ENCODE measurements at places on chromosomes 2 and 18.

DNA sequence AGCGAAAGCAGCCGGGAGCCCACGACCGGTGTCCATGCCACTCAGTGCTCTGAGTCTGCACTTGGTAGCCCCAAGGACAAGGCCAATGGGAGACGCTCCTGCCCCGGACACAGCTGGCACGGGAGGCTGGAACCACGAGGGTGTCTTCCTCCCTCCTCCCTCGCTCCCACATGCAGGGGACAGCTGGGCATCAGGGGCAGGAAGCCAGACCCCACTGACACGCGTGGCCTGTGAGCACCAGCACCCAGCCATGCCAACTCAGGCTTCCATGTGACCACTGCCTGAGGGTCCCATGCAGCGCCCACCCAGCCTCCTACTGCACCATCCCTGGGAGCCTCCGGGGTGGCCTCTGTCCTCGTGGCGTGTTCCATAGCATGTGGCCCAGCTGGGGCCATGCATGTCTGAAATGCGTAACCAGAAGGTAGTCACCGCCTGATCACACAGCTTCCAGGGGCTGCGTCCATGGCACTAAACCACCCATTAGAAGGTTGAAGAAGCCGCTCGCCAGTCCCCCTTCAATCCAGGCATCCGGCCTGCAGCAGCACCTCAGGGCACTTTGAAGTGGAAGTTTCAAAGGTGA, 323.2 kb upstream of the SALL3 start:
- no peak for DNase-seq

DNA sequence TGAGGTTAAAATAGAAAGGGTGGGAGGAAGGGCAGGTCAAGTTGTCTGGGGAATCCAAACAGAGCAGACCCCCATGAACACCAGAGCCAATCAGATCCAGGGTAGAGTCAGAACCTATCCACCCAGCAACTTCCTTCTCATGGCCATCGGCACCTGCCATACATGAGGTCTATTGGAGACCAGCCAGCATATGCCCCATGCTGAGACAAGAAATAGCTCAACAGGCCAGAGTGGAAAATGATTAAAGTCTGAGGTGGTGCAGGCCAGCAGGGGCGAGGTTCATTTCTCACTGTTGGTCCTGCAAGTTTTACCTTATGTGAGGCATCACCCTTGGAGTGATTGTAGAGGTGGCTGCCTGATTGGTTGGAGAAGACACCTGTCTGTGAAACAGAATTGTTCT, 89.2 kb downstream of the LONRF2 start:
- no peak for DNase-seq

DNA sequence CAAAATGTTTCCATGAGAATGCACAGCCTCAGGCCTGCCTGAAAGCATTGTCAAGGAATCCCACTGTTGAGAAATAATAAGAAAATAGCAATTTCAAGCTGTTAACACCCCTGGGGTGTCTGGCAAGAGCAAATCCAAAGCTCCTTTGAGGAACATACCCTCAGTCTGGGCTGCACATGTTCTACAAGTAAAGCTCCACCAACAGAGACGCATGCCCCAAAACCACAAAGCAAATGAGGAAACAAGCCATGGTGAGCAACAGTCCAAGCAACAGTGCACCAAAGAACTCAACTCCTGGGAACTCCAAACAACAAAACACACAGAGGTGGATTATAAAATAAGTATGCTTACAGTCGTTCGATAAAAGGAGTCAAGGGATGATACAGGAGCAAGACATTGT, 40.3 kb downstream of the CYP27C1 start:
- no peak for DNase-seq

DNA sequence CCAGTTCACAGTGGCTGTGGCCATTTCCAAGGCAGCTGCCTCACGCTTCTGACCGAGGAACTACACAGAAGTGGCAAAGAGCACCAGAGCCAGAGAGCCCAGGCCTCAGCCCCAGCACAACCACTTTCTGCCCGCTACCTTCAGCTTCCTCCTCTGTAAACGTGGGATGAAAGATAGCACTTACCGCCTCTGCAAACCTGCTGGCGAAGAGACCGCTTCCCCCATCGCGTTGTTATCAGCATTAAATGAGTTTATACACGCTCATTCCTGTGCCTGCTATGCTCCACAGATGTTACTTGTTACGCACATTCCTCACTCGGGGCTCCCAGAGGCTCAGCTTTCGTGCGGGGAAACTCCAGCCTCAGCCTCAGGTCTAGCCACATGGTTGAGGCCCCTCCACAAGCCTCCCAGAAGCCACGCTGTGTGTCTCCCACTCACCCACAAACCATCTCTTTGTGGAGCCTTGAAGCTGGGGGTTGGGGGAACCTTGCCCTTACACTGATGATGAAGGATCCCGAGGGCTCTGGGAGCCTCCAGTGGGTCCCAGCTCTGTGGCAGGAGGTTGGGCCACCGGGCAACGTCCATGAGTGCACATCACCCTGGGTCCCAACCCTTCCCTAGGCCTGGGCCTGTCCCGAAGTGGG, 63.3 kb upstream of the SMAD7 start:
- no peak for DNase-seq

DNA sequence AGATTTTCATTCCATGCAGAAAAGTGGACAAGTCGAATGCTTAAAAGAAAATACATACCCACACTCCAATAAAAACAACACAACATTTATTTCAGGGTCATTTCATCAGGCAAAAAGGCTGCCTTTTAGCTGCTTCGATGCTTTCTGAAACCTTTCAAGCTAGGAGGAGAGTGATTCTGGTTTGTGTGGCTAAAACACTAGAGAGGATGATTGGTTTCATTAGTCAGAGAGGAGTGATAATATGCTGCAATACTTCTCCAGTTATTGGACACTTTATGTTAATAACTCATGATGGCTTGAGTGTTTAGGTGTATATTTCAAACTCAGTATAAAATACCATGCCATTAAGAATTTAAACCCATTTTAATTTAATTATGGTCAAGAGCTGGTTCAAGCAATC, 614.0 kb downstream of the SLC4A3 start:
- no peak for DNase-seq

- no peak for DNase-seq
Observed at GRCh38 chr2:86518481-86518880, 44.8 kb downstream of the CHMP3 start.

GRCh38 chr18:24543795-24544498, 83.5 kb downstream of the HRH4 start:
- no peak for DNase-seq

- DNase-seq = no peak
Observed at GRCh38 chr18:63109022-63109421, 210.5 kb downstream of the BCL2 start.

- no peak for DNase-seq
Observed at GRCh38 chr18:75240433-75240832, 29.8 kb downstream of the TSHZ1 start.

DNA sequence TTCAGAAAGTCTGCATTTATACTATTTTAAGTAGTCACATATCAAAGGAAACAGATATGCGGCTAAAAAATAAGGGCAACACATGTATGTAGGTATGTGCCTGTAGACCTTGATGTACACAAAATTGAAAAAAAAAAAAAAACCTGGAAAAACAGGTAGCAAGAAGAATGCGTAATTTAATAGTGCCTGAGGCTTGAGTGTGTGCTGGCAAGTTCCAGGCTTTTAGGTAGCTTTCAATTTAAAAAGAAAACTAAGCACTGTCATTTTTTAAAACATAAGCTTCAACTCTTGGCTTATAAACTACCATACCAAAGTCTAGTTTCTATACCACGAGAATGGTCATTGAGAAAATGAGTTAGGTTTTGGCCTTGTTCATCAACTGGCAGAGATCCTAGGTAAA, 72.3 kb downstream of the OTX1 start:
- no peak for DNase-seq

- DNase-seq = no peak
Observed at GRCh38 chr2:124832521-124832920, 807.4 kb downstream of the CNTNAP5 start.

DNA sequence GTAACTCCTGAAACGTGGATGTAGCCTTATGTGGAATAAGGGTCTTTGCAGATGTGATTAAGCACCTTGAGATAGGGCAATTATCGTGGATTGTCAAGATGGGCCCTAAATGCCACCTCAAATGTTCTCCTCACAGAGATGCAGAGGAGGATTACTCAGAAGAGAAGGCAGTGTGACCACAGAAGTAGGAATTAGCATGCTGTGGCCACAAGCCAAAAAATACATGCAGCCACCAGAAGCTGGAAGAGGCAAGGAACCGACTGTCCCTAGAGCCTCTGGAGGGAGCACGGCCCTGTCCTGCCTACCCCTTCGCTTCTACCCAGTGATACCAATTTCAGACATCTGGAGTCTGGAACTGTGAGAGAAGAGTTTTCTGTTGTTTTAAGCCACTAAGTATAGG, 47.3 kb upstream of the MGAT5 start:
- DNase-seq = peak; percentile 41

GRCh38 chr2:70779911-70780545, 10.4 kb downstream of the FIGLA start:
- DNase-seq = no peak

DNA sequence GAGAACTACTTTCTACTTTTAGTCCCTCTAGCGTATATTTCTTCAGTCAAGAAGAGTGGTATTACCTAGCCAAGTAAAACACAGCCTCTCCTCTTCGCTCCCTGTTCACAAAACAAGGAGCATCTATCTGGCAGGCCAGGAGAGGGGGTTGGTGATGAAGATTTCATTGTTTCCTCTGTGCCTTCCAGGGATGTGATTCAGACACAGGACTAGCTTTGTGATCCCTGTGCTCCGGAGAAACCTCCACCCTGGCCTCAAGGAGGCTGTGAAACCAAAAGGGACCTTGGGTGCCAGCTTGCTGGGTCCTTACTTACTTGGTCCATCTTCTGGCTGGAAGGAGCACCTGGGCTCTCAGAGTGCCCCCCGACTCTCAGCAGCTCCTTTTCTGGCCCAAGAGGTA, 5.7 kb downstream of the RHOB start:
- DNase-seq = no peak

DNA sequence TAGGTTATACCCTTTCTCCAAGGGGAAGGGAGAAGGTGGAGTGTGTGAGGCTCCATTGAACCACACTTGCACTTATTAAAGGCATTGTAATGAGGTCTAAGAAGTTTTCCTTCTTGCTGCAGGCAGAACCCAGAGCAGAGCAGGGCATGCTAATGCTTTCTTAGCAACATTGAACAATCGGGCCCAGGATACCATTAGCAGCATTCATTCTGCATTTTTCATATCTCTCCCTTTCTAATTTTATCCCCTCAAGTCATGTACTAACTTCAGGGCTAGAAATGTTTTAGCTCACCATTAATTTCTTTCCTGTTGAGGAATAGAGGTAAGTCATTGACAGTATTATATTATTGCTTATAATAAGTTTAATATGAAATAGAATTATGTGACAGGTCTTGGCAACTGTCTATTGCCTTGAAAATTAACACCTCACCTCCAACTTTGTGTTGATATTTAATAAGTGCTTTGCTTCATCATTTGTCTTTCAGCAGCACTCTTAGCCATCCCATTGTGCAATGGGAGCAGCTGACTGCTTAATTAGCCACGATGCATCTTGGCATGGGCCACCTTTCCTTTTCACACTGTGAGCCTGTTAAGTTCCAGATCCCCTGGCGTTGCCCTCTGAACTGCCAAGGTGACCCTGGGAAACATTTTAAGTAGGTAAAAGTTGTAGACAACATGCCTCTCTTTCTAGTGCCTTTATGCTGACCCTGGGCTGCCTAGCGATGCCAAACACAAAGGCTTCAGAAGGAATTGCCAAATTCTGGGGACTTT, 300.8 kb upstream of the MEX3C start:
- DNase-seq = no peak

DNA sequence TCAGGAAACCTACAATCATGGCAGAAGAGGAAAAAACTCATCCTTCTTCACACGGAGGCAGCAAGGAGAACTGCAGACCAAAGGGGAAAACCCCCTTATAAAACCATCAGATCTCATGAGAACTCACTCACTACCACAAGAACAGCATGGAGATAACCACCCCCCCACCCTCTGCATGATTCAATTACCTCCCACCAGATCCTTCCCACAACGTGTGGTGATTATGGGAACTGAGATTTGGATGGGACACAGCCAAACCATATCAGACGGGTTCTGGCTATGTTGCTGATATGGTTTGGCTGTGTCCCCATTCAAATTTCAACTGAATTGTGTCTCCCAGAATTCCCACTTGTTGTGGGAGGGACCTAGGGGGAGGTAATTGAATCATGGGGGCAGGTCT, 28.7 kb upstream of the CCDC150 start:
- DNase-seq = no peak

DNA sequence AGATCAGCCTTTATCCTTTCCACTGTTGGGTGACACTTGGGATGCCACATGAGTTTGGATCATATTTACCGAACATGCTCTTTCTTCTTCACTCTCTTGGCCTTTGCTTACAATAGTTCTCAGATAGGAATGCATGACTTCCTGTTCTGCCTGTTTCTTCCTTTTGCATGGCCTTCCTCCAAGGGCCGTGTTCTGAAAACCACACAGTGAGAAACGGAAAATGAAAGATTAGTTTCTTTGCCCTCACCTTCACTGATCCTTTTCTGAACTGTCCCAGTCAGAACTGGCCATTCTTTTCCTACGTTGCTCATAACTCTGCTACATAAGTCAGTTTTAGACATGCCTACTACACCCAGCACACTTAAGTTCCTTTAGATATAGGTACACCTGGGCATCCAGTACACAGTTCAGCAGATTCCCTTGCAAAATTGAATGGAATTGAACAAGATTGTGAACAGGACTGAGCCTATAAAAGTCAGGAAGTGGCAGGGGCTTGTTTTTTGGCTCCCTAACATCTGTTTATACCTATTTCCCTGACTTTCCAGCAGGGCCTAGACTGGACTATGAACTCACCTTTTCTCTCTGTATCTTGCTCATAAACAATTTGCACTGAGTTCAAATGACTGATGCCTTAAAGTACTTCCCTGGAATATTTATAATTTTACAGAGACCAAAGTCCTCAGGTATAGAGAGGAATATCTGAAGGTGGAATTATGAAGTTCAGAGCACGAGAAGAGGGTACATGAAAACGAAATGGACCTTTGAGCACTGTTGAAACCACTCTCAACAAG, 186.4 kb upstream of the ST6GAL2 start:
- no peak for DNase-seq

DNA sequence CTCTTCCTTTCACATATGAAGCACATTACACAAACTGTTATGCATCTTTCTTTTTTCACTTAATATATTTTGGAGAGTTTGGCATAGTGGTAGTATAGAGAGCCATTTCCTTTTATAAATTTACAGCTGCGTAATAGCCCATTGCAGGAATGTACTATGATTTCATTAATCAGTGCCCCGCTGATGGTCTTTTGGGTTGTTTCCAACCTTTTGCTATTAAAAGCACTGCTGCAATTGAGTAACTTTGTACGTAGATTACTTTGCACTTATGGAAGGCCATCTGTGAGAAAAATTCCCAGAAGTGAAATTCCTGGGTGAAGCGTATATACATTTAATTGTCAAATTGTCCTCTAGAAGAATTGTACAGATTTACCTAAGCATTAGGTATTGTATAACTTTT, 565.3 kb upstream of the ZNF804A start:
- no peak for DNase-seq

DNA sequence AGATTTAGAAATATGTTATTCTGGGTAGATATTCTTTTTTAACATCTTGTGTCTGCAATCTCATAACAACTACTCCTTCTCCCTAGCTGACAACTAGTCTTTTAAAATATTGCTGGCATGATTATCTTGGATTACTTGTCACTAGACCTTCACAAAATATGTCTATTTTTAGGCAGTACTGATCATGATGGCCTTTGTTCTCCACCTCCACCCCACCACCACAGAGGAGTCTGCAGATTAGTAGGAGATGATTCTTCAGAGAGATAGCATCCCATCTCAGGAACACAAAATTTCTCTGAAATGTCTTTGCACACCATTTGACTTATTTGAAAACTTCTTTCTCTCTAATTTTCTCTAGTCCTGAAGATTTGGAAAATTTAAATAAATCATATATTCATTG, 338.1 kb upstream of the SPHKAP start:
- no peak for DNase-seq

GRCh38 chr2:174607989-174608865, 10.6 kb upstream of the WIPF1 start:
- DNase-seq = no peak
